DND-41 (cell line): ENCODE measurements at places on chromosomes 11 and 22.

DNA sequence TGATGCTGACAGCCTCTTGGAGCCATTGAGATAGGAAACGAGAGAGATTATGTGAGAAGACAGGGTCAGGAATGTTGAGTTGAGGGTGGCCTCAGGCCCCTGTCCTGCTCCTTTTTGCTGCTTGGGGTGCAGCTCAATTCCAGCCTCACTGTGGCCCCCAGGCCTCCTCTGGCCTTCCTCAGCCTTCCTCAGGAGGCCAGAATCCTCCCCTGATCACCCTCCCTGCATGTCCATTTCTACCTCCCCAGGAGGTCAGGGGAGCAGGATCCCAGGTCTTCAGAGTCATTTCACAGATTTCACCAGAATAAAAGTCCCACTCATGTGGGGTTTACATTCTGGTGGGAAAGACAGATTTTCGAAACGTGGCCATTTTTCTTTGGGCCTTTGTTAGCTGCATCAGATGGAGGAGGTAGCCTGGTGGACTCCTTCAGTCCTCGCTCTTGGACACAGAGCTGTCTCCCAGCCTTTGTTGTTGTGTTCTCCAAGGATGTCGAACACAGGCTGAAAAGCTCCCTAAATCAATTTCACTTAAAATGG, 2.2 kb upstream of the KCNQ1OT1 start:
- no peak for DNase-seq

DNA sequence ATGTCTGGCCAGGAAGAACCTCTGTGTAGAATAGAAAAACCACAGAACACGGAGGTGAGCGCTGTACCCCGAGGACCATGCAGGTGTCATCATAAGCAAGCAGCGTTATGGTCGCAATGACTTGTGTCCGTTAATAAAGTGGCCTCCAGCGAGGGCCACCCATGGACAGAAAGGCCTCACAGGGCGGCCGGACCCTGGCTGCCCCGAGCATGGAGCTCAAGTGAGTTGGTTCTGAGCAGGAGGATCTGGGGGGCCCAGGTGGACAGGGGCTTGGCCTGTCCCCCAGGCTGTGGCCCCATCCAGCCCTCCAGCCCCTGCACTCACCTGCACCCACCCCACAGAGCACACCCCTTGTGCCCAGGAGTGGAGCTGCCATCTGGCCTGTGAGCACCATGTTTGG, 133.8 kb downstream of the BRD1 start:
- no peak for DNase-seq

DNA sequence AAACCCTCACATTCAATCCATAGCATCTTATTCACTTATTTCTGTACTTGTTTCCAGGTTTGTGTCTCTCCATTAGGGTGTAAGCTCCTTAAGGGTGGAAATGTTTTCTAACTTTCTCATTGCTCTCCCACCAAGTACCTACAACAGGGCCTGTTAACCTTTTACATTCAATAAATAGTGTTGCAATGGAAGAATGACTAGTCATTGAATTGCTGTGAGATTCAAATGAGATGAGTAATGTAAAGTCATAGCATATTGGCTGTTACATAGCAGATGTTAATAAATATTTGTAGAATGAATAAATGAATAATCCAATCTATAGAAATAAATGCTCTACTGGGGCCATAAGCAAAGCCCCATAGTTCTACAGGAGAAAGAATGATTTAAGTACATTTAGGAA, 75.4 kb upstream of the DDI1 start:
- DNase-seq = no peak

DNA sequence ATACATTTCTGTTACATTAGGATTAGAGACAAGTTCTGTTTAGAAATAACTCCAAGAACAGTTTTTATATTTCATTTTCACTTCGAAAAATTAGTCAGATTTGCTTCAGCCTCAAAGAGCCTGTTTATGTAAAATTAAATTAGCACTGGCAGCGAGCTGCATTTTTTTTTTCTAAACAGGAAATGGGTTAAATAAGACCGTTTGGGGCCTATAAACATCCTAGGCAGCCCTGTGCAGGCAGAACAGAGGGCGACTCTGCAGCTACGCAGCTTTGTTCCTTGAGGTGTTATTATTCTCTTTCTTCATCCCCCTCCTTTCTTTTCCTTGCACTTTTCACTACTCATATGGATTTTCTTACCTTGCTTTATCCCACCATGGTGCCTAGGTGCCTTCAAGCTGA, 48.7 kb downstream of the CWC15 start:
- DNase-seq = peak; percentile 65

GRCh38 chr11:88275636-88276035, 61.9 kb downstream of the CTSC start:
- no peak for DNase-seq

DNA sequence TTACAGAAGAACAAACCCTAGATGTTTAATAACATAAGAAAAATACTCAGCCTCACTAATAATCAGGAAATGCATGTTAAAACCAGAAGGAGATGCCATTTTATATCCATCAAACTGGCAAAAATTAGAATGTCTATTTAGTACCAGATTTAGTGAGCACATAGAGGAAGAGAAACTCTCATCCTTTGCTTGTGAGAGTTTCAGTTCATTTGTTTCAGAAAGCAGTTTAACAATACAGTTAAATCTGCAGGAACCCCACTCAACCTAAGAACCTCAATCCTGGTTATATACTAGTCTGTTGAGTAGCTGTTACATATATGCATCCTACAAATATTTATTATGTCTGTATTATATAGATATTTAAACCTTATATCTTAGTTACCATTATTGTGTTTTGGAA, 172.6 kb downstream of the WNT11 start:
- no peak for DNase-seq

DNA sequence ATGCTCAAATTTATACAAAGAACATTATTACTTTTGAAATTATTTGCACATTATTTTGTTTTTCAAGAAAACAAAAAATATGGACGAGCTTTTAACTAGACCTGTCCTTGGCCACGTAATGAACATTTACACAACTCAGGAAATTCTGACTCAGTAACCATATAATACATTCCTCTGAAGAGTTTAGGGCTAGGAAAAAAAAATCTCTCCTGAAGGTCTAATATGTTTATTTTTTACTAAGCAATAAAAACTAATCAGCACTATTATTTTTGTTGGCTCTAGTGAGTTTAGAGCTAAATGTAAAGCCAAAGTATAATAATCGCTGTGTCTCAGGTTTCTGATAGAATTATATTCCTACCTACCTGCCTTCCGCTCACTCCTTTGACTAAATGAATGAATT, 187.5 kb downstream of the SWAP70 start:
- no peak for DNase-seq

DNA sequence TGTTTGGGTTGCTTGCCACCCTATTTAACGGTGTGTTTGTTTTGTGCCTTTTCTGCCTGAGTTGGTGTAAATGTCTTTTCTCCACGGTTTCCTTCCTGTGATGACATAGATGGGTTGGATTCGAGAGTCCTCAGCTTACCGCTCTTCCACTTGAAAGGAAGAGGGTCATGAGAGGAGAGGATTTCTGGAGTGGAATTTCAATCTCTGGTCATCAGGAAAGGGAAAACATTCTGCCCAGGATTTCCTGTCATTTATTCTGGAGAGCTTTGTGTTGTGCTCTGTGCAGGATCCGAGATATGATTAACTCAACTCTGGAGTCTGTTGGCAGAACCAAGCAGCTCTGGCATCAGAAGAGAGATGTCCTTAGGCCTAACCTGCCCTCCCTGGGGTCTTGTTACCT, 605.2 kb downstream of the NTM start:
- no peak for DNase-seq

- DNase-seq = peak; percentile 12
Observed at GRCh38 chr11:121466063-121466794, 13.5 kb upstream of the SORL1-AS1 start.

GRCh38 chr11:69055598-69056516, 7.1 kb downstream of the TPCN2 start:
- no peak for DNase-seq

DNA sequence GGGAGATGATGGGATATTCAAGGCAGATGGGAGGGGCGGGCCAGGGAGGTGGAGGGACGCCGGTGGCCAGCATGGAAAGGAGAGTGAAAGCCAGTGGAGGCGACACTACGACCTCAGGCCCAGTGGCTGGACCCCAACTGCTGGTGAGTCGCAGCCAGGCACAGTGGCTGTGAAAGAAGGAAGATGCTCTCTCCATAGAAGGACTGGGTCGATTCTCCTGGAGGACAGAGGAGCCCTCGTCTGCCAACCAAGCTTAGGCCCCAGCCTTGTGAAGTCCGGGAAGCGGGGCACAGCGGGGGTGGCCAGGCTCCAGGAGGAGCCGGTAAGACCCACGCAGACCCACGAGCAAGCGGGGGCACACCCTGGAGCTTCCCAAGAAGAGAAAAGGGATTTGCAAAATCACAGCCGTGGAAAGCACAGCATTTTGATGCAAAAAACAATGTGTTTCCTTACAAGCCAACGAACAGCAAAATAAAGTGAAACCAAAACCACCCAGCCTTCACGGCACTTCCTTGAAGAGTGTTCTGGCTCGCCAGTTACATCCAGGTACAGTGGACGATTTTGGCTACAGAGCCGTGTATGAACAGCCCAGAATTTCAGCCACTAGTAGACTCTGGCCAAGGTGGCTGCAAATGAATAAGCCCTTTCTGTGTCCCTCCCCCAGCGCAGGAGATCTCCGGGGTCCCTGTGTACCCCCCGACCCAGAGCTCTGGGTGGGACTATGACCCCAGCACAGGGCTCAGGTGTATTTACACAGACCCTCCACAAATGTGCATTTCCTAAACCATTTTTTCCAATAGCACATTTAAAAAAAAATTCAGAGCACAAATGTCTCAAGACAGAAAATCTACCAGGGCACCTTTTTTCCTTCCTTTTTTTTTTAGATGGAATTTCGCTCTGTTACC, 96.9 kb downstream of the TRMU start:
- peak; percentile 33 for DNase-seq

- DNase-seq = no peak
Observed at GRCh38 chr11:82229341-82229740, 504.3 kb downstream of the FAM181B start.

DNA sequence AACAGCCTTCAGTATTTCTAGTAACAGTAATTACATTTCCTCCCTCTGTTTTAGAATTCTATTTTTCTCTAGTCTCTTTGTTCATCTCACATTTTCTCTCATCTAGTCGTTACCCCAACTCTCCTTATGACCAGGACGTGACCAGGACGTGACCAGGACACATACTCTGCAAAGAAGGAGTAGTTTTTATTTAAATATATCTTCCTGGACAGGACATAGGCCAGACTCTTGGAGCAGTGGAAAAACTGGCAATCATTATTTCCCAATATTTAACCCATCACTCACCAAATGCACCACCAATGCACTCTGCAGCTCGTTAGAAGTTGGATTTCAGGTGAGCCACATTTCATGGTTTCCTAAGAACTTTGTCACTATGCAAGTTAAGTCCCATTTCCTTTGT, 40.3 kb upstream of the POGLUT3 start:
- DNase-seq = no peak

GRCh38 chr11:12806113-12806512, 131.9 kb downstream of the TEAD1 start:
- no peak for DNase-seq

DNA sequence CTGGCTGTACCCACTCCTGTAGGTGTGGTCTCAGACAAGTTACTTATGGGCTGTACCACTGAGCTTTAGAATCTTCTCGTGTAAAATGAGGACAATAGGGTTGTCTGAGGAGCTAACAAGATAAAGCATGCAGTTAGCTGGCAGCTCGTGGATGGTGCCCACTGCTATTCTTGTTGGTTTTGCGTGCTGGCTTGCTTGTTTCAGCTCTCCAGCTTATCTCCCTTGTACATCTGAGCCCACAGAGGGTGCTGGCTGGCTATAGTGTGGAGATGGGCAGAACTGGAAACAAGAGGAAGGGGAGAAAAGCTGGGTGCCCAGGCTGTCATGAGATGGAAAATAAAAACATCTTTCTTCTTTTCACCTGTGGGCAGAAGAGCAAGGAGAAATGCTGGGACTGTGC, 46.5 kb upstream of the GALNT18 start:
- DNase-seq = no peak

- no peak for DNase-seq
Observed at GRCh38 chr22:45246060-45246985, 5.6 kb upstream of the KIAA0930 start.

GRCh38 chr22:44272401-44272771, 40.4 kb downstream of the SHISAL1 start:
- no peak for DNase-seq

- no peak for DNase-seq
Observed at GRCh38 chr11:117679461-117679860, 117.6 kb downstream of the DSCAML1 start.

GRCh38 chr11:68016904-68017817, 7.0 kb downstream of the ALDH3B1 start:
- DNase-seq = no peak

DNA sequence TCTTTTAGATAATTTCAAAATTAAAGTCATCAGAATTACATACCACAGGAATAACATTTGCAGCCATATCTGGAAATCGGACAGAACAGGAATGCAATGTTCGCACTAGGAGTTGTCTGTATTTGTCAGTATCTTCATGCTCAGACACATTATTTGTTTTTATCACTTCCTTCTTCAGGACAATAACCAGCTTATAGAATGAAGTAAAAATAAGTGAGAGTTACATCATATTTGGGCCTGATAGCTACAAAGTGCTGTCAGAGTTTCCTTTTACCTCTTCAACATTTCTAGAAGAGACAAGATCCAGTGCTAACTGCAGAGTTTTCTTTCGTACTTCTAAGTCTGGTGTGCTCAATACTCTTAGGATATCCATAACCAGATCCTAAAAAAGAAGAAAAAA, 18.9 kb downstream of the COPB1 start:
- no peak for DNase-seq

GRCh38 chr22:38228873-38229740, 27.3 kb downstream of the MAFF start:
- no peak for DNase-seq

DNA sequence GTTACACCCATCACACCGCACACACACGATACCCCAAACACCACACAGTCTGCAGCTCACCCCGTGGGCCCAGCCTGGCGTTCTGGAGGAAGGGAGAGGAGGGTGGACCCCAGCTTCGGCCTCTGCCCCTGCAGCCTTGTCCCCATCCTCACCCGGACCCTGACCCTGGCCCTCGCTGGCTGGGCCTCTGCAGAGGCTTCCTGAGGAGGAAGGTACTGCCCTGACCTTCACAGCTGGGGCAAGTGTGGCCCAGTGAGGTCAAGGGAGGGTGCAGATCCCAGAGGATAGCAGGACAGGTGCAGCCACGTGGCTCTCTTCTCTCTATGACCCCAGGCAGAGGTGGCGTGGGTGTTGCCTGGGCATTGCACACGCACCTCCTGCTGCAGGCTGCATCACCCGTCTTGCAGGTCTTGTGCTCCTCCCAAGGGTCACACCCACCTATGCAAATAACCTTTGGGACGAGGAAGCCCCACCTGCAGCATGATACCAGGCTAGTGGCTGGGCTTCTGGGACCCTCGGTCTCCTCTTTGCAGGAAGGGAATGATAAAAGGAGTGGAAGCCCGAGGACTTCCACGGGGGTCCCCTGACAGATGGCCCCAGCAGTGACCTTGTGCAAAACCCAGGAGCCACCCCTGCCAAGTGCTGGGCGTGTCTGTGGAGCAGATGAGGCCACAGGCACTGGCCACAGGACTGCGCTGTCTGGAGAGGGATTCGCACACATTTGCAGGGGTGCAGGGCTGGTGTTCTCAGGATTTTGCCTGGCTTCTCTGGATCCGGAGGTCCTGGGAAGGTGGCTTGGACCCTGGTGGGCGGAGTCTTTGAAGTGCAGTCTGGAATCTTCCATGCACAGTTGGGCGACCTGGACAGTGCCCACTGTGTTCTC, 1241.5 kb downstream of the BRD1 start:
- no peak for DNase-seq

- DNase-seq = no peak
Observed at GRCh38 chr11:80473562-80473961, 1032.7 kb upstream of the TENM4 start.
